ENCODE measurements at places on chromosomes 16 and 17. TPM values are rescaled to one million over a fixed set of nuclear protein-coding genes. Genes with fewer than 3 reads are reported as not detected.
A peak's percentile ranks its signal among the peaks of the same experiment; 100 is the strongest.

- peak; percentile 46 for DNase-seq
These were observed 116.5 kb downstream of the BANP start for GRCh38 chr16:88067530-88068411.

GRCh38 chr16:49700251-49701064 is 155.5 kb downstream of the ZNF423 start:
- peak; percentile 77 for DNase-seq

The DNASE1L2 gene
- total RNA-seq: 0.82 TPM

The TMED6 gene
- not detected for total RNA-seq

GRCh38 chr16:48292452-48292851 is 45.1 kb upstream of the ABCC11 start:
- no peak for DNase-seq

The TBC1D26 gene
- total RNA-seq: not detected

The ANKS4B gene
- not detected for total RNA-seq

DNA sequence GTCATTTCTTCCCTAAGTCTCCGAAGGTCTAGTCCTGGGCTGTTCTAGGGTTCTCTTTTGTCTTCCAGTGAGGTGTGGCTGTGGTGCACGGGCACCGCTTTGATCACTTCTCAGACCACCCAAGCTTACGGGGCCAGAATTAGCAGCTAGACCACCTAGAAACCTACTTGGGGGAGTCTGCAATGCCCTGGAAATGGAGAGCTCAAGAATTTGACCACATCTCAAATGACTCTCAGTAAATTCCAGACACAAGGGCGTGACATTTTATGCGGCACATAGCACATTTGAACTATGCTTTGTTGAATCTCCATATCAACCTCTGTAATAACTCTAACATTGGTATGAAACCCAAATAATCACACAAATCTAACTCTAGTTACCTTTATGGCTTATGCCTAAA is 24.9 kb downstream of the TRIM16 start:
- no peak for DNase-seq

DNA sequence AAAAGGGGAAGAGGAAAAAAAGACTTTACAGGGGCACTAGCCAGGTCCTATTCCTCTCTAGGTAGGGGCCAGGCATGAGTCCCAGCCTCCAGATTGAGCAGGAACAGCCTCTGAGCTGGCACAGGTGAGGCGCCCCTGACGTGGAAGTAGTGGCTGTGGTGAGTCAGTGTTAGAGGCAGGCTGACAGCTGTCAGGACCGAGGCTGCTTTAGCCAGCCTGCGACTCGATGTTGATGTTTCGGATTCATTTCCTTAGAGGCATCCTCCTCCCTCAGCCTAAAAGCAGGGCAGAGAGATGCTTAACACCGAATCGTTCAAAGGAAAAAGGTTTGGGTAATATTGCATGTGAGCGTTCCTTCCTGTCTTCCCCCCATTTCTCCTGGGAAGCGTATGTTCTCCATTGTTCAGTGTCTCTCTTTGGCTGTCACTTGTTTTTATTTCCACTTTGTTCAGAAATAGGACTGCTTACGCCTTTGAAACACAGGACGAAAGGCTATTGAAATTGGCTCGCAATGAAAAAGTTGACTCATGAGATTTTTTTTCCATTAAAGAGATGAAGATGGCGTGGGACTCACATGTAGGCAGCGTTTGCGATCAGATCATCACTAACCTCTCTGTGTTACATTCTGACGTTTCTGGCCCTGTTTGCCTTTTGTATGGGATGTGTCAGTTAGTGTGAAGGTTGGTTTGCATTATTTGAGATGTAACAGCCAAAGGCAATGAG is 1.3 kb downstream of the KIAA0513 start:
- peak; percentile 83 for DNase-seq

DNA sequence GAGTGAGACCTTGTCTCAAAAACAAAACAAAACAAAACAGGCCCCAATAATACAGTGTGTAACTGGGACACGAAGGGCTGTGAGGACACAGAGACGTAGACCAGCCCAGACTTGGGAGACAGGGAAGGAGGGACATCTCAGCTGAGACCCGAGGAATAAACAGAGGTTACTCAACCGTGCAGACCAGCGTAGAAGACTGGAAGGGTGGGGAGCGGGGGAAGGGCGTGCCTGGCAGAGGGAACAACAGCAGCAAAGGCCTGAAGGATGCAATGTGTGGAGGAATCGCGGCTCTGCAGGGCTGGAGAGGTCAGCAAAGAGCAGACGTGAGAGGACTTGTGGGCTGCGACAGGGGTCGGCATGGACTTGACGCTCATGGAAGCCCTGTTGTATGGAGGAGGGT is 11.6 kb upstream of the CES4A start:
- DNase-seq: no peak

DNA sequence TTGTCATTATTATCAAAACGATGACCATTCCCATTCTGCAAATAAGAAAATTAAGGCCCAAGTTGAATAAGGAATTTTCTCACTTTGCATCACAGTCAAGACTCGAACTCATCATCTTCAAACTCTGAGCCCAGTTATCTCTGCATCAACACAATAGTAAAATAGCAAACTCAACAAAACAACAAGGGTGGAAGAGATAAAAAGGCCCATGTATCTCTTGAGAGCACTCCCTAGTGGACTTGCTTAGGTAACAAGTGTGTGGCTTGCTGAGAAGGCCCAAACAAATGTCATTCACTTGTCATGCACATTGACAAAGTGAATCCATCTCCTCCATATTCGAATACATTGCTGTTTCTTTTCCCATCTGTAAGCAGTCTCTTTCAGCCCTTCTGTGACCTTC is 412.0 kb upstream of the MAF start:
- no peak for DNase-seq

DNA sequence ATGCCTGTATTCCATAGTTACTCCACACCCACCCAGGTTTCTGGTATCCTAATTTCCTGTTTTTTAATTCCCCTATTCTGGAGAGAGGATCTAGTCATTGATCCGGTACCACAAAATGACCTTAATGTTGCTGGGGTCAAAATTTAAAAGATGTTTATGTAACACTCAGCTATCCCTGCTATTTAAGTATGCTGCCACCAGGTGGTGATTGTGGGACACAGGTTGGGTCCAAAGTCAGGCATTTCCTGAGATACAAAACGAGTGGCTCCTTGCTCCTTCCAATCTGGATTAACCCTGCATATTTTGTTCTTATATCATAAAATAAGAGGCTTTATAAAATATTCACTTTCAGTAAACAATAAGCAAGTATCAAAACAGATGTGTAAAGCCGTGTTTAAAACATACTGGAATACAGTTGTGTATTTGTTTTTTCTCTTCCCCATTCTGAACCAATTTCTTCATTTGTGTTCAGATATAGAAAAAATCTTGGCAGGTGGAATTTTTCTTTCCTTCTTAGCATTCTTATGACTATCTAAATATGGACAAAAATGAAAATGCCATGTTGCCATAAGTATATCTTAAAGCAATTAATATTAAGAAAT is 16.3 kb downstream of the HS3ST4 start:
- DNase-seq: no peak

DNA sequence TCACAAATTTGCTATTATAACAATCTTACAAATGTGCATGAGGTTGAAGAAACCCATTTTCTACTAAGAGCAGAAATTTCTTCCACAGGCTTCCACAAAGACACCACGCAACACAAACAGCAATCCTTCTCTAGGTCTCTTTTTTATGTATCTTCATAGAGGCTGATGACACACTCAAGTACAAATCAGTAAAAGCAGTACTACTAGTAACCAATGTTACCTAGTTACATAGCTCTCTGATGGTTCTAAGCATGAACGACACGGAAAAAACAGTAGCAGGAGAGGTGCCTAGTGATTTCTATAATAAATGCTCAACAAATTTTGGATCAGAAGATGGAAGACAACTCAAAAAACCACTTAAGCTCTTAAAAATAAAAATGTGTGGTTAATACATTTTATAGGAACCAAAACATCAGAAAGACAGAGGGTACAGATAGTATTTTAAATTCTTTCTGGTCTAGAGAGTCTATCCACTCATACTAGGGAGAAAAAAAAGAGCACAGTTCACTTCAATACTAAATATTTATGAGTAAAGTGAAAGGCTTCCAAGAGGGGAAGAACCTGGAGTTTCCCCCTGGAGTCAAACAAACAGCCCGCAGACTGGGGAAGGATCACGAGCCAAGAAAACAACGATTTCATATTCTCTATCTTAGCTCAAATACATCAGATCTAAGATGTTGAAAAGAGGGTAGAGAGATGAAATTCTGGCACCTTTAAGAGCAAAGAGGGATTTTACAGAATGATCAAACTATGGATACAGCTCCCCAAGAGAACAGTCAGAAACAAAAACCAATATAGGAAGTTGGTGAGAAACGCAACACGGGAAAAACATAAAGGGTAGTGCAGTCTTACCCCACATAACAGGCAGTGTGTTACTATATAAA is 40.2 kb downstream of the SMG6 start:
- no peak for DNase-seq

GRCh38 chr17:50767030-50767429 is 288 bp downstream of the ANKRD40CL start:
- no peak for DNase-seq

GRCh38 chr16:66204756-66205155 is 161.7 kb upstream of the CDH5 start:
- no peak for DNase-seq

DNA sequence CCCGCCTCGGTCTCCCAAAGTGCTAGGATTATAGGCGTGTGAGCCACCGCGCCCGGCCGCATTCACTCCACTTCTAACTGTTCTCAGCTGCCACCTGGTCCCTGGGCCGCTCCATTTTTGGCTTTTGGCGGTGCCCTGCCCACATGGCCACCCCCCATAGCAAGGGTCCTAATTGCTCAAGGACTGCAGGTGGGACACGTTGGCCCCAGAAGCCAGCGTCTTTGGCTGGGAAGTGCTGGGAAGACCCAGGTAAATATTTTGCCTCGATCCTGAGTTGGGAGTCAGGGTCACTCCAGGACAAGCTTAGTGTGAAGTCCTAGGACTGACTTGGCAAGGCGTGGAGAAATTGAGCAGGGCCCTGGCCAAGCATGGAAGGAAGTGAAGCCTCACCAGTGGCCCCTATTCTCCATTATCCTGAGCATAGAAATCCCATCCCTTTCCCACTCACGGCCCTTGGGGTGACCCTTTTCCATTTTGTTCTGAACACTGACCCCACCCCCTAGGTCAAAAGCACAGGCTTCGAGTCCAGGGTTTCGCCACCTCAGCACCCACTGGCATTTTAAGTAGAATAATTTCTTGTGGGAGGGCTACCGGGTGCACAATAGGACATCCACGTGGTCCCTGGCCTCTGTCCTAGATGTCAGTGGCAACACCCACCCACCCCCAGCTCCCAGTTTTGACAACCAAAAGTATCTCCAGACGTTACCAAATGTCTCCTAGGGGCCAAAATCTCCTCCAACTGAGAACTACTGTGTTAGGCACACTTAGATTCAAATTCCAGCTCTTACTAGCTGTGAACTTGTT is 5.9 kb upstream of the WDR81 start:
- DNase-seq: no peak

GRCh38 chr16:2028620-2029220 is 2.0 kb downstream of the NHERF2 start:
- DNase-seq: no peak

The FBXW10B gene
- total RNA-seq: not detected

The C1QTNF1 gene
- 23.9 TPM for total RNA-seq

The SEPTIN12 gene
- total RNA-seq: not detected

The NPIPA8 gene
- total RNA-seq: 5.4 TPM

DNA sequence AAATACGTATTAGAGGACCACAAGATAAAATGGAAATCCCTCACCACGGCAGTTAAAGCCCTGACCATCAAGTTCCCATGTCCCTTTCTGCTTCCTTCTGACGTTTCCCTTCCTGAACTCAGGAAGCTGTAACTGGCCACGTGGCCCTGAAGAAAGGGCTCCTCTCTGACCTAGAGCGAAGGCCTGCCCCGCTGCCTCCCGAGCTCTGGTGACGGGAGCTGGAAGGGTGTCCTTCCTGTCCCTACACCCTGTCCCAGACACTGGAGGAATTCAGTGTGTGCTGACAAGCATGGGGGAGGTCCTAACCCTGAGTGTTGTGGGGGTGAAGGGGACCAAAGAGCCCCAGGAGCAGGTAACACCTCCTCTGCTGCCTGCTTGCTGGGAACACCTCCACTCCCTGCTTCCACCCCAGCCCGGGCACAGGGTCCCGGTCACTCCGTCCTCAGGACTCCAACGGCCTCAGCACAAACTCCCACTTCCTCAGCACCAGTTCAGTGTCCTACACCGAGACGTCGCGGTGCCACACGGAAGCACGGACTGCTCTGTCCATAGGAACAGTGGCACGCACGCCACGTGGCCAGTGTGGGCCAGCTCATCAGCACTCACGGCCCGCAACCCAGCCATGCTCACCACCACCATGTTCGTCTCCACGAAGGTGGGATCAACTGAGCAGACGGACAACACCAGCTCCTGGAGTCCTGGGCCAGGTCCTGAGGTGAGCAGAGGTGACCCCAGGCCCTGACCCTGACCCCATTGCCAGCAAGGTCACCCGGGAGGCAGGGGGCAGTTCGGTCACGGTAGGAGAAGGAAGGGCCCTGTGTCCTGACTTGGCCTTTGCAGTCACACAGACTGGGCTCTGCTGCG is 16.9 kb downstream of the TMEM235 start:
- no peak for DNase-seq

DNA sequence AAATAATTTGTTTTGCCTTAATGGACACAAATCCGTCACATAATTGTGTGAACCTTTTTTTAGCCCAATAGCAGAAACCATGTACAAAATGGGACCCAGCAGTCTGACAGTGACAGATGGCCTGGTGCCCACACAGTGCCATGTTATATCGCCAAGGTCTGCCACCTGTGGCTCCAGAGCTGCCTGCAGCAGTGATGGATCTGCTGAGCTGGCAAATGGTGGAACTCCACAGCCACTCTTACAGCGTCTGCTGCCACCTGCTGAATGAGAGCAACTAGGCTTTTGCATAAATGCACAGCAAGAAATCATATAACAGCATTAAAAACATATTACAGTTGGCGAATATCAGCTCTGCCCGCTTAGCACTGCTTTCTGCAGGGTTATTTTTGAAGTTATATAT is 59.4 kb downstream of the NUP93 start:
- DNase-seq: no peak

The CSNK1D gene
- total RNA-seq: 61.2 TPM

The WFDC1 gene
- total RNA-seq: 15.3 TPM

The TRAP1 gene
- total RNA-seq: 38.8 TPM

The CHST4 gene
- not detected for total RNA-seq

The EVI2A gene
- 7.1 TPM for total RNA-seq

GRCh38 chr16:66525396-66526180 is 24.3 kb downstream of the TK2 start:
- DNase-seq: no peak

DNA sequence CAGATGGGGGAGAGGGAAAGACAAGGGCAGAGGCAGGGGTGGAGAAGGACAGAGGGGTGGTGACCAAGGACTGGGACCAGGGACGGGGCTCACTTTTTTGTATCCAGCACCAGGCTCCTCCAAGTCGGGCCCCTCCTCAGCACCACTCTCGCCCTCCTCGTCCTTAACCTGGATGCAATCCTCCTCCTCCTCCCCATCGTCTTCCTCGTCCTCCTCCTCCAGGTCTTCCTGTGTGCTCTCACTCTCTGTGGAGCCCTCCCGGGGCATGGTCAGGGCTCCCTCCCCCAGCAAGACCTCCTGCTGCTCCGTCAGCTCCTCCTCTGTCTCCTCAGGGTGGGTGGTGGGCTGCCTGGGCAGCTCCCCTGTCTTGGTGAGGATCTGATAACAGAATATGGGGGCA is 16.8 kb downstream of the G6PC3 start:
- DNase-seq: no peak

GRCh38 chr16:4372578-4373355 is 1.1 kb downstream of the VASN start:
- peak; percentile 87 for DNase-seq

The KRT40 gene
- total RNA-seq: not detected

- DNase-seq: peak; percentile 81
These were observed 107.6 kb downstream of the ZNF423 start for GRCh38 chr16:49748322-49748721.

The SLC46A1 gene
- total RNA-seq: 5.7 TPM

The HBQ1 gene
- total RNA-seq: not detected

The TNP2 gene
- total RNA-seq: not detected
